ENCODE measurements at places on chromosomes 5 and 9. TPM values are rescaled to one million over a fixed set of nuclear protein-coding genes. Genes with fewer than 3 reads are reported as not detected.

- no peak for DNase-seq
These were observed 77.4 kb downstream of the OTULIN start for GRCh38 chr5:14741801-14742440.

- DNase-seq = no peak
These were observed 183.0 kb downstream of the FANCC start for GRCh38 chr9:95134457-95134881.

DNA sequence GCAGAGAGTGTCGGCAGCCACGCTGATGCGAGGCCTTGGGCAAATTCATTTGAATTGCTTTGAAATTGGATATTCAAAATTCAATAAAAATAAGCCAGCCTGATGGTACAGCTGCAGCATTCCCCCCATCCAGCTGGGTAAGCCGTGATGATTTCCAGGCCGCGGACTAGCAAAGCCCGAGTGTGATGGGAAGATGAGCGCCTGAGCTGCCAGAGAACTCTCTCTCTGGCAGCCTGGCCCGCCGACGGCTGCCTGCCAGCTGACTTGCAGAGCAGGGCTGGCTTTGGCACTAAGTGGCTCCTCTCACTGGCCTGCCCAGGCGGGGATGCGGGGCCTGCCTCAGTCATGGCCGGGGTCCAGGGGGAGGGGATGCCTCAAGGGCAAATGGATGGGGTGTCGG lies 268.3 kb upstream of the WWC1 start:
- DNase-seq = no peak

DNA sequence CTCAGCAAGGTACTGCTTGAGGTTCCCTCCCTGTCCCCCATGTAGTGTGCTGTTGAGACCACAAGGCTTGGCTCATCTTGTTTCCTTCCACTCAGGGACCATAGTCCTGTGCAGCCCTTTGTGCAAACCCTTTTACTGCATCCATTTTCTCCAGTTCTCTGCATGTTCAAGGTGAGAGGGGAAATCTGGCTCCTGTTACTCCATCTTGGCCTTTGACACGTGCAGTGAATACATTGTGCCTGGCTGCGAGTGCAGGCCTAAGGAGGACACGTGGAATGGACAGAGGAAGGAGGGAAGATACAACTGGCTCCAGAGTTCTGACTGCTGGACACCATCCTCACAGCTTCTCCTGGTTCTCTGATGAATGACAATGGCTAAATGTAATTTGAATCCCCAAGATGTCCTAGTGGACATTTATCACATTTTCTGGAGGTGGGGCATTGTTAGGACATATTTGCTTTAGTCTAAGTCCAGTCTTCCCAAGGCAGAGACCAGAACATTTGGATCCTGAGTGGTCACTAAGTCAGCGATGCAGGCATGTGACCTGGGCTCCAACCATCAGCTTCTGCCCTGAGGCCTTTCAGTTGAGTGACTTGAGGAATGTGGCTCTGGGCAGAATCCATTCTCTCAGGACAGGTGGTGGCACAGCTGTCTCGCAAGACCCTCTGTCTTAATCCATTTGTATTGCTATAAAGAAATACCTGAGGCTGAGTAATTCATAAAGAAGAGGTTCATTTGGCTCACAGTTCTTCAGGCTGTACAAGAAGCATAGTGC lies 189.0 kb upstream of the DAP start:
- DNase-seq = no peak

DNA sequence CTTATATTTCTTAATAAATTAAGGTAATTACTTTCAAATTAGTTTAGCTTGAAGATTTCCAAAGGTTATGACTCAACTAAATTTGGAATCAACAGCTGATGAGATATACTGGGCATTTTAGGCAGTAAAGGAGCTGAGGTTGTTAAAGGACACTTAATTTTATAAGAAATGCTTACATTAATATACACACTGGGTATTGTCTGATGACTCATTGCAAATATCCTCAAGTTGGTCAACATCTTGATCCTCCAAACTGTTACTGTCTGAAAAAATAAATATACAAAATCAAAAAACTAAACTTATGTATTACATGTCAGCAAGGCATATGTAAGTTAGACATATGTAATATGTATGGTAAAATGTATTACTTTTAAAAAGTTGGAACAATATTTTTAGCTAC lies 3.4 kb downstream of the GFM2 start:
- DNase-seq = peak; percentile 3

DNA sequence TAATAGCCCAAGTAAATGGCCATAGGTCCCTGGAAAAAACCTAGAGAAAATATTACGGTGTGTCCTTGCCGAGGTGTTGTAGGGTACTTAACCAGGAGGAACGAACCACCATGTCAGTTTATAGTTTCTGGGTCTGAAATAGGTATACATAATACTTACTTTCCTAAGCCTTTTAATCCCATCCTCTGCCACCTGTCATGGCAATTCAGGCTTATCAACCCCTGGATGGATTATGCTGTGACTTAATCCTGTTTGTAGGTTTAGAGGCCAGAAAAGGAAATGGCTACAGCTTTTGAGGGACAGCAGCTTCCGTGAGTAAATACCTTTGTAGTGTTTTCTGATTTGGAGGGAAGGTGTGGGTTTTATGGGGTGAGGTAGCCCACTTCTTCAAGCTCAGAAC lies 89.1 kb upstream of the PTPRD start:
- DNase-seq = no peak

DNA sequence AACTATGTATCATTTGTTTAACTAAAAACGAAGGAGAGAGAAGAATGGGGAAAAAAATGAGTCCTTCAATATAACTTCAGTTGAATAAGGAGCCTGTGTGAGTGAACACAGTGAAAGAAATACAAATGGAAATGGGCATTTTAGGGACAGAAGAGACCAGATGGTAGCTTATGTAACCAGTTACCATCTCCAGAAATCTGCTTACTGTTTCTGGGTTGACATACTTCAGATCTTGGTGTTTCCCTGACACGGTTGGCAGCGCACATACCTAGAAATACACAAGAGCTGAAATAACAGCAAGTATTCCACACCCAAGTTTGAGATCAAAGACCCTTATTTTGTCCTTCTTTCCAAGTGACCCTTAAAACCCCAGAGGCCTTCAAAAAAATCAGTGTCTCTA lies 14.9 kb upstream of the GFRA3 start:
- DNase-seq = no peak

DNA sequence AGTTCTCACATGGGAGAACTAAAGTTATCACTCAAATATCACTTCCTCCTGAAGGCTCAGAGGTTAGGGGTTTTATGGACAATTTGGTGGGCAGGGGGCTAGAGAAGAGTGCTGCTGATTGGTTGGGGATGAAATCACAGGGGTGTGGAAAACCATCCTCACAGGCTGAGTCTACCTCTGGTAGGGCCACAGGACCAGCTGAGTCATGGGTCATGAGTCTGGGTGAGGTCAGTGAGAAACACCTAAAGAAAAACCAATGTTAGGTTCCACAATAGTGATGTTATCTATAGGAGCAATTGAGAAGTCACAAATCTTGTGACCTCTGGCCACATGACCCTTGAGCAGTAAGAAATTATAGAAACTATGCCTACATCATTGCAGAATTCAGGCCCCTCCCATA lies 203.3 kb upstream of the TARS1 start:
- no peak for DNase-seq

- DNase-seq = no peak
These were observed 94.9 kb downstream of the ADRB2 start for GRCh38 chr5:148921350-148921749.

- no peak for DNase-seq
These were observed 61.2 kb upstream of the GCNT4 start for GRCh38 chr5:75113354-75114113.

GRCh38 chr5:61293873-61294272 lies 38.2 kb upstream of the ZSWIM6 start:
- DNase-seq = no peak

DNA sequence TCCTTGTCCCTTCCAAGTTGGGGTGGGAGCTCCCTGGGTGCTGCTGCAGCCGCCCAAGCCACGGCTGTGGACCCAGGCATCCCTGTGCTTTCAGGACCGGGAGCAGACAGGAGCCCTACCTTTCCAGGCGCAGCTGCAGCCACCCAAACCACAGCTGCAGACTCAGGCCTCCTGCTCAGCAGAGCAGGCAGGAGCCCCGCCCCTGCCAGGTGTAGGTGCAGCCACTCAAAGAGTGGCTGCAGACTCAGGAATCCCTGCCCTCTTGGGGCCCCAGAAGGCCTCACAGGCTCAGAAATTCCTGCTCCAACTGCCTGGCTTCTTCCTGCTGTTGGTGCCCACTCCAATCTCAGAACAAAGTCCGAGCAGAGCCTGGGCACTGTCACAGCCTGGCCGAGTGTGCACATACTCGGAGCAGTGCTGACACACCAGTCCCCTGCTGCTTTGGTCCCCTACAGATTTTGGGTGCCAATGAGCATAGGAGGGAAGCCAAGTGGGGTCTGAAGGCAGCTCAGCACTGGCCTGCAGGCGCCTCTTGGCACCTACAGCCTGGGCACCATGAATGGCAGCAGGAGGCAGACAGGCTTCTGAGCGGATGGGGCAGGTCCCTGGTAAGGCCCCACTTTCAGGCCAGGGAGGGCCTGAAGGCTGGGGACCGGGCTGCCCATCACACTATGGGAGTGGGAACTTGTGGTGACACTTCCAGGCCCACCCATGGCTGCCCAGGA lies 6.0 kb upstream of the TESK1 start:
- DNase-seq = no peak

- peak; percentile 80 for DNase-seq
These were observed 3.6 kb downstream of the CAMK4 start for GRCh38 chr5:111227801-111228200.

GRCh38 chr5:134889335-134889734 lies 15.2 kb downstream of the TXNDC15 start:
- DNase-seq = no peak

GRCh38 chr5:8831251-8831650 lies 714.6 kb downstream of the SEMA5A start:
- DNase-seq = no peak

DNA sequence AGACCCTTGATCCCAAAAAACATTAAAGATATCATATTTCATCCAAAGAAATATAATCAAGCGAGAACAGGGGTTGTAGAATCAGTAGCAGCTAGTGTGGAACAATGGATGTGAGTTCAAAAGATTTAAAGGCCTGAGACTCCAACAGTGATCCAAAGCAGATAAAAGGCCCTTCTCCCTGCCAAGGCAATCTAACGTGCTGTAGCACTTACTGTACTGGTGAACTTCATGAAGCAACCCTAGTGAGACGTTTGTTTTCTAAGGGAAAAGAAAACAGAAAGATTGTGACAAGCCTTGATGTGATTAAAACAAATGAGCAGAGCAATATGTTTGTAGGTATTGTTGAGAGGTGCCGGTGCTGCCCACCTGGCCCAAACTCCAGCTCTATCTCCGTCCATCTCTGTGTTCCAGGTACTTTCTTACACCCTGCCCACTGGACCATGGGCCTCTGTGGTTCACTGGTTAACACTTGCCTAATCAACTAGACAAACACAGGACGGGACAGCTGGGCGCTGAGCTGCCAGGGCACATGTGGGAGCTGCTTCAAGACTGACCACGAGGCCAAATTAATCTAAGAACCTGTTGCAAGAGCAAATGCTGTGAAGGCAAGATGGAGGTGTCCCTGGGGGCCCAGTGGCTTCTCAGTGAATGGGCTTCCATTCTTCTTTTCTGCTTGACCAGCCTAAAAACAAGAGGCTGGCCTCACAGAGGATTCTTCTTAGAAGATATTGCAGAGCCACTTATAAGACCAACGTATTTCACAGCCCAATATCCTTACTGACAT lies 265.5 kb downstream of the CWC27 start:
- no peak for DNase-seq

- no peak for DNase-seq
These were observed 84.9 kb downstream of the PRELID2 start for GRCh38 chr5:145750199-145750598.

DNA sequence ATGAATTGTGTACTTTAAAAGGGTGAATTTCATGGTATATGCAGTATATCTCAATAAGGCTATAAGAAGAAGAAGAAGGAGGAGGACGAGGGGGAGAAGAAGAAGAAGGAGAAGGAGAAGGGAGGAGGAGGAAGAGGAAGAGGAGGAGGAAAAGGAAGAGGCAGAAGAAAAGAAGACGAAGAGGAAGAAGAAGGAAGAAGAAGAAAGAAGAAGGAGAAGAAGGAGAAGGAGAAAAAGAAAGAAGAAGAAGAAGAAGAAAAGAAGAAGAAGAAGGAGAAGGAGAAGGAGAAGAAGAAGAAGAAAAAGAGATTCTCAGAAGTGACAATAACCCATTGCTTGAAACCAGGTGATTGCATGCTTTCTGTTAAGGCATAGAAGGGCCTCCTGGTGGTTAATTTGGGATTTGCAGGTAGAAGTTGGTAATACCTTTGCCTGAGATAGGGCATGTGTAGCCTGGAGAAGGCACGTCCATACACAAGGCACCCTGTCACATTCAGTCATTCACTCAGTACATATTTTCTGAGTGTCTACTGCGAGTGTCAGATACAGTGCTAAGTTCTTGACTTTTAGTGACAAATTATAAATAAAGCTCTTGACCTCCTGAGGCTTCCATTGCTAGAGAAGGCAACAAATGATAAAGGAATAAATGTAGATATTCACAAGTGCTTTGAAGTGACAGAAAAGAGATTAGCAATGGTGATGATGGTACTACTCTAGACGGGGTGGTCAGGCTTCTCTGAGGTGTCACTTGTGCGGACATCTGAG lies 231.3 kb downstream of the NPR3 start:
- DNase-seq = peak; percentile 41

DNA sequence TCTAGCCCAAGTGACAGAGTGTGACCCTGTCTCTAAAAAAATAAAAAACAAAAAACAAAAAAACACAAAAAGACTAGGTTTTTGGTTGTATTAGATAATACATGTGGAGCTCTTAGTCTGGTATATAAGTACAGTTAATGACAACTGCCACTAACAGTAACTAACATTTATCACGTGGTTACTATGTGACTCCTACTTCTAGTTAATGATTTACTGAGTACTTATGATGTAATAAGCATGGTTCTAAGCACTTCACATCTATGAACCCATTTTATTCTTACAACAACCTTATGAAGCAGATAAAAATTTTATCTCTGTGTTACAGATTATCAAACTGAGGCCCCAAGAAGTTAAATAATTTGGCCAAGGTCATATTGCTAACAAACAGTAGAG lies 6.1 kb upstream of the TMEFF1 start:
- no peak for DNase-seq

DNA sequence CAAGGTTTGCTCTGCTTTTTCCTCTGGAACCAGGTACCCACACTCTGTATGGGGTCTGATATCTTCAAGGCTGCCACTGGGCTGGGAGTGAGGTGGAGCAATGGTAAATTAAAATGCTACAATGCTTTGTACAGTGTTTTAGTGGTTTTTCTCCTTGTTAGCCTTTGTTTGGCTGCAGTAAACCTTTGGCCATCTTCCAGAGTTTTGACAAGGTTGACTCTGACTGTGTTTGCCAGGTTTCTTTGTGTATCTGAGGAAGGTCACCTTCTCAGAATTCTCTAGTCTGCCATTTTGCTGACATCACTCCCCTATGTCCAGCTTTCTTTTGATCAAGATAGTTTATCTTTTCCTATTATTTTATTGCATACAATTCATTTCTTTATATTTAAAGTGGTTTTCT lies 11.2 kb downstream of the SPATA31D1 start:
- DNase-seq = peak; percentile 5

Gene PCDHB3
- 8.0 TPM for total RNA-seq

Gene RASEF
- total RNA-seq = 2.5 TPM

Gene FGF10
- not detected for total RNA-seq

Gene IL31RA
- total RNA-seq = 0.27 TPM

Gene OR1J2
- total RNA-seq = not detected

Gene SNCAIP
- 0.39 TPM for total RNA-seq

Gene CCIN
- total RNA-seq = not detected

Gene PTGDS
- total RNA-seq = not detected

Gene PCDHA2
- total RNA-seq = not detected

Gene NPM1
- 1,223 TPM for total RNA-seq

Gene SPAG8
- total RNA-seq = 0.86 TPM

Gene SMIM33
- not detected for total RNA-seq

Data from M059J (cell line).